Fibroblast of skin of left biceps (primary cell): ENCODE measurements at places on chromosomes 2 and 18.

GRCh38 chr2:205524656-205525055 lies 157.6 kb upstream of the NRP2 start:
- no peak for DNase-seq

DNA sequence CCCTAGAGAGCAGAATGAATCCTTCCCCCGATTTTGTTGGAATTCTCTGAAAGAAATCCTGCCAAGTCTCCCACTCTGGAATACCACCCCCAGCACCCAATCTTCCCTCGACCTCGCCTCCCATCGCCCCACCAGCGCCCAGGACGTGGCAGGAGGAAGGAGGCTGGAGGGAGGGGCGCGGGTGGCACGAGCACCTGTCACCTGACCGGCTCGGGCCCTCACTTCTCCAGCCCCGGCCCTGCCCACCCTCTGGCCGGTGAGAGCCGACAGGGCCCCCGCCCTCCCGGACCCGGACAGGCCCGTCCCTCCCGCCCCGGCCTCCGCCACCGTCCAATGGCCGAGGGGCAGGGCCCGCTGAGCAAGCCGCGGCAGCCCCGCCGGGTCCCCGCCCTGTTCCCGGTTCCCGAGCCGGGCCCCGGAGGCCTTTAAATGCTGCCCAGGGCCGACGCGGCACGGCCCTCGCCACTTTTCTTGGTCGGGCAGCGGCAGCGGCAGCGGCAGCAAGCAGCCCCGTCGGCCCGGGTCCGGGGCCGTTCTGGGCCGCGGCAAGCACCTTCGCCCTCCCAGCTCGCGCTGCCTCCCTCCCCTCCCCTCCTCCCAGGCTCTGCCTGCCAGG lies at the start of gene LGALSL:
LGALSL (plus strand) TSS at position 393 of the 616 bp plus-strand sequence. CDS start 384 bp downstream, outside the sequence.
- DNase-seq, result no peak

DNA sequence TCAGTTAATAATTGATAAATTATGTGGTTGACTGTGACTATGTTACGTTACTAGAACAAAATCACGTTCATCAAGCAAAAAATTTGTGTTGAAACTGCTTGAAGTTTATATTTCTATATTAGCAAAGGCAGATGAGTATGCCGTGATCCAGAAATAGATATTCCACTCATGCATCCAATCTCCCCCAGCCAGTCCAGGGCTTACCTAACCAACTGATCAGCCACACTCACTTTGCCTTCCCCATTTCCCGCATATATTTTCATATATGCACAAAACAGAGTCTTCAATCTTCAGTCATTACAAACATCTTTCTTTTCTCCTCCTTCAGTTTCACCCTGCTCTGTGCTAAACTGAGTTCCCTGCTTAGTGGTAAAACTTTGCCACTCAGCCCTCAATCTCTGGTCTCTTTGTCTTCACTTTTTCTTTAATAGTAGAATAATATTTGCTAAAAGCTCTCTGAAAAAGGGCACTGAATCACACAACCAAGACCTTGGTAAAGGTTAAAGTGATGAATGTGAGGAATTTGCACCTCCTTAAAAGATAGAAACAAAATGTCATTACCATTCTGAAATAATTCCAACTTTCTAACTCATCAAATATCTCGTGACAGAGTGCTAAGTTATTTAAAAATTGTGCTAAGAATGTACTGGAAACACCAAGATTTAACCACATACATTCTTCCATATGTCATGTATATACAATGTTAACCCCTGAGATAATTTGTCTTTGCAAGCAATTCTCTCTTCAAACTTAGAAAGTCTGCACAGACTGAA lies 893.2 kb upstream of the CRIM1 start:
- peak; percentile 61 for DNase-seq

GRCh38 chr2:11865805-11866204 lies 119.4 kb downstream of the LPIN1 start:
- DNase-seq, result no peak

DNA sequence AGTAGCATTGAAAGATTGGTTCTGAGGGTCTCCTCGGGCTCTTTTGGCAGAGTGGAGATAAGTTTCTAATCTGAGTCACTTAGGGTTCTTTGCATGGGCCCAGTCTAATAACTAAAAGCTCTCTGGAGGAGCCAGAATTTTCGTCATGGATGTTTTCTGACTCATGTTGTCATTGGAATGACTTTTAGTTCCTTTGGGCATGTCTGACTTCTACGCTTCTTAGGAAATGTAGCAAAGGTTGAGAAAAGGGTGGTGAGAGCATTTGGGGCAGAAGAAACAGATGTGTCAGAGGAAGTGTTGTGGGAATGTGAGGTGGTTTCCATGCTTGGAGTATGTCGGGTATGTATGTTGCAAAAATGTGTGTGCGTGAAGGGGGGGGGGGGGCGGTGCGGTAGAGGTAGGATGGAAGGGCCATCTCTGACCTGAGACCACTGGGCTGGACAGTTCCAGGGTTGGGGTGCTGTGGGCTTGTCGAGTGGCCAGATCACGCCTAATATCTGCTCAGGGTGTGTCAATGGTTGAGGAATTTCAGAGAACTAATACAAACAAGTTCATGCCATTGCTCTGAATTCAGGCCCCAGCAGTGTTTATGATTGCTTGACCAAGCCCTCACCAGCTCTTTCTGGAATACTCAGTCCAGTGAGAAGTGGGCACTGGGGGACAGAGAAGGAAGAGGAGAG lies 26.9 kb downstream of the KLHL29 start:
- peak; percentile 84 for DNase-seq

DNA sequence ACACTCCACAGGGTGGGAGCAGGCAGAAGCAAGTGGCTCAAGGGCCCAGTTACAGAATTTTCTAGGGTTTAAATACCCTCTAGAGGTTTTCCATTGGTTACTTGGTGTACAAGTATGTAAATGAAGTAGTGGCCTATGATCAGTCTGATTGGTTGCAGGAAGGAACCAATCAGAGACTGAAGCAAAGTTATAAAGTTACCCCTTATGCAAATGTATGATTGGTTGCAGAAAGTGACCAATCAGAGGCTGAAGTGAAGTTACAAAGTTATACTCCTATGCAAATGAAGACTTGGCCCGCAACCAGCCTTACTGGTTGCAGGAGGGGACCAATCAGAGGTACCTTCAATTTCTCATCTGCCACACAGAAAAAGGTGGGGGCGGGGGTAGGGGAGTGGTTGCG lies 154.6 kb downstream of the INO80D start:
- DNase-seq, result no peak

DNA sequence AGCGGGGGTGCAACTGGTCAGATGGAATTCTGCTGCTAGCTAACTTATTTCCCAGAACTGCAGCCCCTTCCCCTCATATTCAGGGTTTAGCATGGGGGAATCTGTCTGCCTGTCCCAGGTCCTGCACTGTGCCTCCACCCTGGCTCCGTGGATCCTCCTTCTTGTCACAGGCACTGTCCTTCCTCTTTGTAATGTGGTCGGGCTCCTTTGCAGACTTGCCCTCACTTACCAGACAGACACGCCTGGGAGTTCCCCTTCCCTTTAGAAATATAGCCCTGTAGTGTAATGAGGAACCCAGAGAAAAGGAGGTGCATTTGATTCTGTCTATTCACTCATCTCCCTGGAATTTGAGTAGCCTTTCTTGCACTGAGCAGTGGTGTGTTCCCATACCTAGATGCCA lies 108.7 kb downstream of the TRIM43 start:
- no peak for DNase-seq

GRCh38 chr2:172181840-172182239 lies 79.1 kb upstream of the DLX2 start:
- no peak for DNase-seq

DNA sequence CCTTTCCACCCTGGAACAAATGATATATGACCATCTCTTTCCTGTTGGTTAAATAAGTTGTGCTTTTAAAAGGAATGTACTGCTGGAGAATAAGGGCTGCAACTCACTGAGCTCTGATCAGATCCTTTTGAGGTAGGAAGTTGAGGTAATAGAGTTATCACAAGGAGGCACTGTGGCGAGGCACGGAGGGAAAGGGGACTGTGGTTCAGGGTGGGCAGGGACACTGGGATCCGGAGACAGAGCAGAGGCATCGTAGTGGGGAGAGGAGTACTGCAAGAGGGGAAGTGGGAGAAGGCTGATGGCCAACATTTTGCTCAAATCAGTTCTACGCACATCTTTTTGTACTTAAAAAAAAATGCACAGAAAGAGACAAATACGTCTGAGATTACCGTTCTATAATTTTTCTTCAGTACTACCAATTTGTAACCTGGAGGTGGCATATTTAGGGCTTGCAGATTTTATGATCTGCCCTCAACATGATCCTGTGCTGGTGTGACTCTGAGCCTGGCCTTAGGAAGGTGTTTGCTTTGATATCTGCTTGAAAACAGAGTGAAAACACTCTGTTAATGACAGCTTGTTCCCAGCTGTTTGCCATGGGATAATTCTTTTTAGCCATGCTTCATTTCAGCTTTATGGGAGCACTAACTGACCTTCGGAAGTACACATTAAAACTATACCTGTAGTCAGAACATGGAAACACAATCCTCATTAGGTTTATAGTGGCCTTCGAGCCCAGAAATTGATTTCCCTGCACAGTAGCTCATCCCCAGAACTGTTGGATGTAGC lies 168.1 kb downstream of the KCNE4 start:
- no peak for DNase-seq

DNA sequence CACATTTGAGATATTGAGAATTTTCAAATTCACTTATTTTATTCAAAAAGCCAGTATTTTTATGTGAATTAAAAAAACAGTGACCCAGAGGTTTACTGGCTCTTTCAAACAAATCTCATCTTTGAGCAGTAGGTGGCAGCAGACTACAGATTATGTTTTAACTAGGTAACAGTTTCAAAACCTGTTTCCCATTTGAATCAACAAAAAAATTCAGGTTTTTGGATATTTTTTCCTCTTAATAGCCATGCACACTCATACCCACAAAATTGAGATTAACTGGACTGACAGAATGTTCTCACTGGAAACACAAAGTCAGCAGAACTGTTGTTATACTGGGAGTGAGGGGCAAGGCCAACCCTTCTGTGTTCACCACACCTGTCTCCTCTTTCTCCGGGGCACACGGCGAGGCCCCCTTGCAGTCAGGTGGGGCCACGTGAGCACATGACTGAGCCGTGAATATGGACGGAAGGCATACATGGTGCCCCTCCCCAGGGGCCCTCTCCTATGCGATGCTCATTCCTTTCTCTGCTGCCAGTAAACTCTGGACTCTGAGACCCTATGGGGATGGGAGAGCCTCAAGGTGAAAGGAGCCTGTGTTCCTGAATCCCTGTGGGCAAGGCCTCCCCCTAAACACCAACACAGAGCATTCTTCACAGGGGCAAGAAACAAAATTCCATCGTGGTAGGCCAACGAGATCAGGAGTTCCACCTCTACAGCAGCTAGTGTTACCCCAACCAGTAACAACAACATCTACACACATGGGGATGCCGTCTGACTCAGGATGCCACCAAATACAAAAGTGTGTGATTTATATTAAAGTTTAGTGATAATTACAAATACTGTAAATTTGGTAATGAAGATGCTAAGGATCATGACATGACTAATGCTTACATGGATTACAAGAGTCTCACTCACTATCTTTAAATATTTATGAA lies 80.4 kb downstream of the LPIN2 start:
- DNase-seq, result peak; percentile 32

DNA sequence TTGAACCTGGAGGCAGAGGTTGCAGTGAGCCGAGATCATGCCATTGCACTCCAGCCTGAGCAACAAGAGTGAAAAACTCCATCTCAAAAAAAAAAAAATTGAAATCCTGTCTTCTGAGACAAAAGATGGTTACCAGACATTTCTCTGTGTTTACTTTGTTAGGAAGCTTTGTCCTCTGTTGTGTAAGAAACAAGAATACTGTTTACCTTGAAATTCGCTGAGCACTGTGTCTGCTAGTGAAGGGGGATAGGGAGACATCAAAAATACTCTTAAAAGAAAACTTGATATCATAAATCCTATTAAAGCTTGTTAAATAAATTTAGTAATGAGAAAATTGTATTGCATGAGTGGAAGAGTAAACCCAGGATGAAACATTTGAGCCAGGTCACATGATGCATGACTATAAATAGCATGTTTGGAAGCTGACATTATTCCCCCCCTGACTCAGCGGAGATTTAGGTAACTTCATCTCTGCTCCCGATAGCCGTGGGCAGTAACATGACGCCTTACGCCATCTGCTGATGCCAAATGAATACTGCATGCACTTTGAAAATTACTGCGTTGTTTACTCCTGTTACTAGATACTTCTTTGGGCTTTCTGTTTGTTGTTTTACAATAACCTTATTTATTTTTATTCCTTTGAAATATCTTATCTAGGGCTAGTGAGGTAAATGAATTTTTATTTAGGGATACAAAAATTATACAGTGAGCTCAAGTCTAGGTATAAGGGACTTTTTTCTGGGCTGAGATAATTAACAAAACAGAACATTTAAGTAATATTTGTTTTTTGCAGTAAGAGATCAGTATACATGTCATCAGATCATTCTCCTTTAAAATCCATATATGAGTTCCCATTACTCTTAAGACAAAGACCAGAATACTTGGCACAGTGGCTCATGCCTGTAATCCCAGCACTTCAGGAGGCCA lies 134.9 kb downstream of the MAP3K20 start:
- peak; percentile 80 for DNase-seq

- no peak for DNase-seq
These were observed 83.4 kb downstream of the XDH start for GRCh38 chr2:31331156-31331555.

DNA sequence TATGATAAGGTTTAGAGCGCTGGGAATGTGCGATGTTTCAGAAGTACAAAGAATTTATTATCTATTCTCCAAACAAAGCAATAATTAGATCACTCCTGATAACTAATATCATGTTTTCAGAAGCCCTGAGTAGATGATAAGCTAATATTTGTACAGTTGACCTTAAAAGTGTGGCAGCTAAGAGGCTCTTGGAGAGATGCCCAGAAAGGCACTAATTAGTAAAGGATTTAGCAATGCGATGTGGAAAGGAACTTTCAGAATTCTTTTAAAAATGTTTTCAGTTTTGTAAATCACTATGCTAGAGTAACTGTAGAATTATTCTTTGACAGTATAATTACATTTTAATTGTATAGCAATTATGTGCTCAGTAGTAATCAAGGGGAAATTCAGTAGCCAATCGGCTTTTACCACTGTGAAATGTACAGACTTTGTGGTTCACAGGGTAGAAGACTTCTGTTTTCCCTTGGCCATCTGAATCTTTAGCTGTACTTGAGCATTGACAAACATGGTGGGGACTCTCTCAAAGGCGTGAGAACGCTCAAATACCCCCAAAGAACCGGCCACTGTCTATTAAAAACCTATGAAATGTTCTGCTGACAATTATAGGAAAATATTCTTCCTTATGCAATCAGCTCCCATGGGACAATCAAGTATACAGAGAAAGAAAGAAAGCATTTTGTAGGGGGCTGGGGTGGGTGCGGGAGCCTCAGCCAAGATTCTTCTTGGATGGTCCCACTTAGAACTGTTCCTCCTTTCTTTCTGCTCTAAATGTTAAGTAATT lies 262.8 kb upstream of the AGAP1 start:
- DNase-seq, result peak; percentile 52

GRCh38 chr2:232457121-232458011 lies 1.4 kb downstream of the ALPI start:
- no peak for DNase-seq

DNA sequence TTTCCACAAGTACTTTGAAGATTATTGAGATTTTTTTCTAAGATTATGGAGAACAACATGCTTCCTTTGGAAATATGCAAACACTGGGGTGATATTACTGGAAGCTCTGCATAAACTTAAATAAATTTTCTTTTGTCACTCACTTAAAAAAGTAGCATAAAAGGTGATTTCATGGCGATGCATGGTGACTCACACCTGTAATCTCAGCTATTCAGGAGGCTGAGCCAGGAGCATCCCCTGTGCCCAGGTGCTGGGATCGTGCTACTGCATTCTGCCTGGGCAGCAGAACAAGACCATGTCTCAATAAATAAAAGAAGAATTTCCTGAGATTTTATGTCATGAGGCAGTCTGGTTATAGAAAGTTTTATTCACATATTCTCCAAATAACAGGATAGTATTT lies 679.1 kb upstream of the CDH2 start:
- no peak for DNase-seq

GRCh38 chr2:45794134-45794617 lies 142.7 kb downstream of the PRKCE start:
- no peak for DNase-seq
